ENCODE measurements at places on chromosomes 12 and 14.

DNA sequence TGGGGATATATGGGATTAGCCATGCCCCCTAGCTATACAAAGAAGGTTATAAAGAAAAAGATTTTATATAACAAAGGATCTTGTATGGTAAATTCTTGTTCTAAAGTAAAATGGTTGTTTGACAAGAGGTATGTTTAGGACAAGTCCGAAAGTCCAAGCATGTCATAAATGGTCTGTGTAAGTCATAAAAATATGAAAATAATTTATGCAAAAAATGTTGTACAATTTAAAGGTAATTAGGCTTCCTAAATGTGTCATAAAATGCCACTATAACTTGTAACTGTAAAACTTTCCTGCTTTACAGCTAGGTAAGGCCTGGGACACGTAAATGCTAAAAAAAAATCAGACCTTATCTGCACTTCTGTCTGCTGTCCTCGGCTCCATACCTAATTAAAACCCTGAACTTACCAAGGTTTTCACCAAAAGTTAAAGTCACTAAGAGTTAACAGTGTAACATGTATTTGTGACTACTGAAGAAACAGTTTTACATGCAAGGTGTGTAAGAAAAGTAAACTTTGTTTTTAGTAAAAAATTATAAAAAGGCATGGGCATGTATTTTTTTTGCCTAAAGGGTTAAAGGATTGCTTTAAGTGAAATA is 110.0 kb upstream of the RESF1 start:
- DNase-seq: no peak

GRCh38 chr14:99266181-99267178 is 5.5 kb downstream of the BCL11B start:
- DNase-seq: peak; percentile 82

GRCh38 chr14:49574038-49574437 is 12.1 kb downstream of the RPS29 start:
- no peak for DNase-seq

DNA sequence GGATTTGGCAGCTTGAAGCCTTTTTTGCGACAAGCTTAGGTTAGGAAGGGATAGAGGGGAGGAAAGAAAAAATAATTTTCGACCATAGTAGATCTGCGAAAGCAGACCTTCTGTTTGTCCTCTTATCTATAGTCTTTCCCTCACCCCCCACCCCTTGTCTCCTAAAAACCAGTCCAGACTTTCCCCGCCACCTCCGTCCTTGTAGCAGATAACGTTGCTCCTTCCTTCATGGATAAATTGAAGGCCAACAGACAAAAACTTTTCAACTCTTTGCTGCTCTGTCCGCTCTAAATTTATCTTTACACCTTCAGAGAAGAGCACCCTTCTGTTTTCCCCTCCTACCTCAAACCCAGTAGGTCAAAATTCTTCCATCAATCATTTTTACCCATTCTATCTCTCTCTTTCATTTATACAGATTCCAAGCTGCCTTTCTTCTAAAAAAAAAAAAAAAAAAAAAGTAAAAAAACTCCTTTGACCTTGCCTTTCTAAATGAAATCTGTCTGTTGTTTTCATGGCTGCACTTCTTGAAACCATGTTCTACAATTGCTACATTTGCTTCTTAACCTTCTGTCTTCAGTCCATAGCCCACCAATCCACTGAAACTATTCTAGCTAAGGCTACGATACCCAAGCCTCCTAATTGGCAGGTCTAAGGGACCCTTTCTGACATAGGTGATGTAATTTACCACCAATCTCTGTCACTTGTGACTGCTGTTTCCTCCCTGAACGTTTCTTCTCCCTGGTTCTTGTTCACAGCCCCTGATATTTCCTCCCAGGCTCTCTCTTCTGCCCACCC is 11.1 kb upstream of the NEMF start:
- DNase-seq: no peak

- DNase-seq: no peak
Observed at GRCh38 chr12:1094714-1095113, 103.7 kb downstream of the ERC1 start.

- no peak for DNase-seq
Observed at GRCh38 chr14:55803873-55804553, 224.0 kb downstream of the KTN1 start.

DNA sequence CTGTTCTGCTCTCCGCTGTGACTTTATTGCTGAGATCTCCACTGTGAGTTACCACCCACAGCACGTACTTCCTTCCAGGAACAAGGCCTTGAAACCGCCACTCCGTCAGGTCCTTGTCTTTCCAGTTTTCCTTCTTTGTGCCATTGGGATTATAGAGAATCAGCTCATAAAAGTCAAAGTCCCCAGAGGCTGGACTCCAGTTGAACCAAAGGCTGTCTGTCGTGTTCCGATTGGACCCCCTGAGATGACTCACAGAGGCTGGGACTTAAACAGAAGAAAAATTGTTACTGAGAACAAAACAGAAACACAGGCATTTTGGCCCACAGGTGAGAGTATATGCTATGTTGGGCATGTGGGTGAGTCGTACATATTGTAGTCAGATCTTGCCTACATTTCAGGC is 76.6 kb downstream of the PTPRB start:
- DNase-seq: no peak

- DNase-seq: no peak
Observed at GRCh38 chr14:50106178-50106577, 10.2 kb downstream of the VCPKMT start.

DNA sequence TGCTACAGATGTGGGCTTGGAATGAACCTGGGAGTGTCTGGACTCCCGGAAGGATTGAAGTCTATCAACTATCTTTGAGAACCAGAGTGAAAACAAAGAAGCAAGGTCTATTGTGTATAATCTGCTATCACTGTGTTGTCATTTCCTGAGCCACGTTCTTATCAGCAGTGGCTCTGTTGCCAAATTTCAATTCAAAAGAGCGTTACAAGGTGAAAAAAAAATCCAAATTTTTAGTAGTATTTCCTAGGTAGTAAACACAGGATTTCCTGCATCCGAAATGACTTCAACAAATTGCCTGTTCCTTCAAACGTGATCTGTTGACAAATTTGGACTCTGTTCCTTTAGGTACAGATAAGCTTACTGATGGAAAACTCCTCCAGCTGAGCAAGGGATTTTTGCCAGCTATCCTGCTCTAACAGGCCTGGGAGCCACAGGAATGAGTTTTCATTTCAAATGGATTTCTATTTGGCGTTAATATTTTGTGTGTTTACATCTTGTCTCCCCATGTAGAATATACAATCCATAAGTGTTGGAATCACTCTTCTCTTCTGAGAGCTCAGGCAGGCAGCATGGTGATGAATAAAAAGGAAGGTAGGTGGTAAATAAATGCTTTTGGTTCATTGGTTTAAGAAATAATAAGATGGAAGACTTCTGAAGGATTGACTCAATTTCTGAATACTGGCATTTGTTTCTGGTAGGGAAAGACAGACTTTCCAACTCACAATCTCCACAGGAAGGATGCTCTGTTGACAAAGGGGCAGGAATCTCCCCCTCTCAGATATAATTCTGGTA is 58.5 kb downstream of the GPR135 start:
- no peak for DNase-seq

DNA sequence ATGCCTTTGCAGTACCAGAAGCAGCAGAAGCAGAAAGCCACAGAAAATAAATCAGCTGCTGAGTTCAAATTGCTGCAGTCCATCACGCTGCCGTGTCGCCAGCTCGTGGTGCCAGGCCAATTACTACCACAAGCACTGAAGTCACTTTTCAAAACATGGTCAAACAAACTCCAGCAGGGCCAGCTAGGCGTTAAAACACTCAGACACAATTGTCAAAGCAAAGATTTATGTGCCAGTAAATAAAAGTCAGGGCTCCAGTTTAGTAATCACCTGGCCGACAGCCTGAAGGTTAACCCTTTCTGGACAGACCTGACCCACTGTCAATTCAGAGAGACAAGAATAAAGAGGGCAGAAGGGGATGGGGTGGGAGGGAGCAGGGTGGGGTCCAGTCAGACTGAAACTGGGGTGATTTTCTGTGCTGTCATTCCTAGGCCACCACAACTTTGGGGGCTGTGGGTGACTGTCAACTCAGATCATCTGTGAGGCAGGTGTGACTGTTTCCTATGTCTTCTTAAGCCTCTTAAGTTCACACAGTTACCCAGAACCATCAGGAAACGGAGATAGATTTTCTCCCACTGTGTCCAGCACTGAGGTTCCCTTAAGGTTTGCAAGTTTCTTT is 109.8 kb upstream of the FUT8 start:
- DNase-seq: no peak

- peak; percentile 46 for DNase-seq
Observed at GRCh38 chr14:91315844-91316267, 71.4 kb upstream of the GPR68 start.

GRCh38 chr12:109718390-109718789 is 4.8 kb downstream of the FAM222A start:
- DNase-seq: no peak

DNA sequence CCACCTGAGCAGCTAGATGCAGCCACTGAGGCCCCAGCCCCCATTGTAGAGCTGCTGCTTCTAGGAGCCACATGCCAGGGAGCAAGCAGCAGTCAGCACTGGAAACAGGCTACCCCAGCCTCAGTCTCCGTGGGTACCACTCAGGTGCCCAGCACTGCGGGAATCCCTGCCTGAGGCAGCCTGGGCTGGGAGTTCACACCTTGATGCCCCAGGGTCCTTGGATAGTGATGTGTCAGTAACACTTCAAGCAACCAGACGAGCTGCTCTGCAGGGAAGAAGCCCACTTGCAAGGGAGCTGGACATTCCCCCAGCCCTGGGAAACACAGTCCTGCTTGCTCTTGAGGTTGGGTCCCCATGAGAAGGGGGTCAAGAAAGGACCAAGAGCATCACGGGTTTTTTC is 90.7 kb downstream of the ZFP36L1 start:
- no peak for DNase-seq

- DNase-seq: no peak
Observed at GRCh38 chr12:26044007-26044394, 80.8 kb downstream of the BHLHE41 start.

DNA sequence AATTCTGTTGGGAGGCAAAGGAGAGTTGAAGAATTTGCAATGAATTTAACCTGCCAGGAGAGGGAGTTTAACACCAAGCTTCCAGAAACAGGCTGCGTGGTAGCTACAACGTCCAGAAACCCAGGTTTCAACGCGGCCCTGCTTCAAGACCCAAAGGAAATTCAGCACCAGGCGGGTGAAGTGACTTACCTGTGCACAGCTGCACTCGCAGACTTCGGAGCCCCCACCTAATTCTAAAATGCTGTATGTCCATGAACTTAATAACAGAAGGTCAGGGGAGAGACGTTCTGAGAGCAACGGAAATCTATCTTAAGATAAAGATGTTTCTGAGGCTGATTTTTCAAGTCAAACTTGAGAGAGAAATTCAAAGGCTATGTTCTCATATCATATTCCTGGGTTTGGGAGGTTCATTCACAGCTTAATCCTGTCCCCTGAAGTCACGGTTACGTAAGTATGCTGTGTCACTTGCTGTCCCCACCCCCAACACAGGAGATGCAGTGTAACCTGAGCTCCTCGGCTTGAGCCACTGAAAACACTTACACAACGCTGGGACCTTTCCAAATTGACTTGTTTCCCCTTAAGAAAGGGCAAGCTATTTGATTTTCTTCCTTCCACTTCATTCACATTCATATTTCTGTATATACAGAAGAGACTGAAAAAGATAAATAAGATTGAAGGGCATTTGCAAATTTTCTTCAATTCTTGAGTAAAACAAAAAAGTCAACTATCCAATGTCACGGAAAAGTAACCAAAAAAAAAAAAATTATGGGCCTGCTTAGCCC is 22.7 kb downstream of the CLIP1 start:
- DNase-seq: no peak

DNA sequence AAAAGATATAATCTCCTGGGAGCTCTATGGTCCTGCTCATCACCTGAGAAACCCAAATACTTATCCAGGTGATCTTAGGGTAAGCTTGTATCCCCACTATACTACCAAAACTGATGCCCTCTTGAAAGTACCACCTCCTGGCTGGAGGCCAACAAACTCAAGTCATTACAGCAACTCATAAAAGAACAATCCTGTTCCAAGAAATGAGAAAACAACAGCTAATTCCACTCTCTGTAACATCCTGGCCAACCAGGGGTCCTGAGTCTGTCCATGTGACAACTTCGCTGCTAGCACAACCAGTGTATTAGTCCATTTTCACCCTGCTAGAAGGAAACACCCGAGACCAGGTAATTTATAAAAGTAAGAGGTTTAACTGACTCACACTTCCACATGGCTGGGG is 190.0 kb upstream of the BMP4 start:
- DNase-seq: no peak

GRCh38 chr12:80222261-80222660 is 122.9 kb downstream of the OTOGL start:
- no peak for DNase-seq

DNA sequence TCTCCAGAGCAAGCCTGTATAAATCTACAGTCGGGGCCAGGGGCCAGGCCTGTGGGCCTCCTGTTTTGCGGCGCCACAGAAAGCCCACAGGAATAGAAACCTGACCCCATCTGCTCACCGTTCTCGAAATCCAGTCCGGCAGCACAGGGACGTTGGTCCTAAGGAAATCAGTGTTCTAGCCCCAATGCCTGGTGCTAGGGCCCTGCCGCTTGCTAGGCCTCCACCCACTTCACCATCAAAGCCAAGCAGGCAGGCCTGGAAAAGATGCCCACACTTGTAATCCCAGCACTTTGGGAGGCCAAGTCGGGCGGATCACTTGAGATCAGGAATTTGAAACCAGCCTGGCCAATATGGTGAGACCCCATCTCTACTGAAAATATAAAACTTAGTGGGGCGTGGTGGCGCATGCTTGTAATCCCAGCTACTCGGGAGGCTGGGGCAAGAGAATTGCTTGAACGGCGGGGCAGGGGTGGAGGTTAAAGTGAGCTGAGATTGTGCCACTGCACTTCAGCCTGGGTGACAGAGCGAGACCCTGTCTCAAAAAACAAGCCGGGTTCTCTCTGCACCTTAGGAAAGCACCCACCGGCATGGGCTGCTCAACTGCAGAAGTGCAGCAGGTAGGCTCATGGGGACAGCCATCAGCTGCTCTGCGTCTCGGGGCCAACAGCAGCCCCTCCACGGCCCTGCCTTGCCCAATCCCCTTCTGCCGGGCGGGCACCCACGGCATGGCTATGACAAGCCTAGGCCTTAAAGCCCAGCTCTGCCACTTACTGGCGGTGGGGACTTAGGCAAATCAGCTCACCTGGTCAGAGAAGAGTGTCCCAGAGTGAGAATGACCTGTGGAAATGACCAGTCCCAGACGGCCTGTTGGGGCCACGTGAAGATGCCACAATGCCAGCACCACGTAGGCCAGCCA is 47.4 kb downstream of the VWF start:
- no peak for DNase-seq

GRCh38 chr14:99118046-99118721 is 153.8 kb downstream of the BCL11B start:
- no peak for DNase-seq

Data from stimulated activated CD8-positive, alpha-beta memory T cell treated with anti-CD3 and anti-CD28 coated beads, Interleukin-4, amount 100 ng/mL, for 4 hours (primary cell).